ENCODE measurements at places on chromosomes 7 and 10. TPM values are rescaled to one million over a fixed set of nuclear protein-coding genes. Genes with fewer than 3 reads are reported as not detected.

RBP4 gene
- total RNA-seq, result 2.5 TPM

CPN1 gene
- not detected for total RNA-seq

ZNF746 gene
- total RNA-seq, result 14.1 TPM

C10orf71 gene
- total RNA-seq, result not detected

GLI3 gene
- total RNA-seq, result 11.6 TPM

HECTD2 gene
- total RNA-seq, result 89.1 TPM

AGFG2 gene
- 4.4 TPM for total RNA-seq

ANXA8 gene
- total RNA-seq, result not detected

All from cerebellum (tissue), 4 donors.